ENCODE measurements at places on chromosomes 5 and 9.

DNA sequence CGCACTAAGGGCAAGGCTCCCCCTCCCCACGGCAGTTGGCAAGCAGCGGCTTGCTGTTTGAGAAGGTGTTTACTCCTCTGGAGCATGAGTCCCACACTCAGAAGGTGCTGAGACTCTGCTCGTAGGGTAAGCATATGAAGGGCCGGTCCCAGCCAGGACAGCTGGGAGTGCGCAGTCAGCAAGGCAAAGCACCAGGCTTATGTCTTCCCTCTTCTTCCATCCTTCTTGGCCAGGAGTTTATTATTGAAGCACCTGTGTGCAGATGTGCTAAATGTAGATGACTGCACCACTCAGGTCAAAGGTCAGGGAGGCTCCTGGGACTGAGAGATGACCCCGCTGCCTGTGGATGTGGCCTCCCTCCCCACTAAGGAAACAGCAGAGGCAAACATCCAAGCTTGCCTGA, 27.0 kb upstream of the CDKN2AIPNL start:
- DNase-seq: no peak

- no peak for DNase-seq
Observed at GRCh38 chr9:86500667-86501435, 146.6 kb upstream of the TUT7 start.

DNA sequence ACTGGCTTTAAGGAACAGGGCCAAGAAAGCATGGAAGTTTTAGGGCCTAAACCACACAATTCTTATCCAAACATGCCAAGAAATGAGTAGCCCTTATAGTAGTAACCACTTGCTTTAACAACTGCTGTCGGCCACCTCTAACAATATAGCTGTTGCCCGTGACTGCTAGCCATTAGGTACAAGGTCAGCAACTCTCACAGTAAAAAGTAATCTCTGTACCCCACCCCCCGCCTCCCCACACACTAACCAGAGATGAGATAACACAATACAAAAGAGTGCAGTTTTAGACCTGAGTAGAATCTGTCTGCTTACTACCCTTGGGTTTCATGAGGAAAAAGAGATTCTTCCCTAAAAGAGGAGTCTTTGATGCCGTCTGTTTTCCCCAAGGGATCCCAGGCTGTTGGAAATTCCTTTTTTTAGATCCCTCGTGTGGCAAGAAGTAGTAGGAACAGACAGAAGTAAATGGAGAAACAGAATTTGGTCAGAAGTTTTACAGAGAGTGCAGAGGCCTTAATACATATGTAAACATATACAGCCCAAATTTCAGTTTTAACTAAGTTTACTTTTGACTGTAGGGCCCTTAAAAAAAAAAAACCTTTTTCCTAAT, 94.3 kb downstream of the WDR41 start:
- no peak for DNase-seq

DNA sequence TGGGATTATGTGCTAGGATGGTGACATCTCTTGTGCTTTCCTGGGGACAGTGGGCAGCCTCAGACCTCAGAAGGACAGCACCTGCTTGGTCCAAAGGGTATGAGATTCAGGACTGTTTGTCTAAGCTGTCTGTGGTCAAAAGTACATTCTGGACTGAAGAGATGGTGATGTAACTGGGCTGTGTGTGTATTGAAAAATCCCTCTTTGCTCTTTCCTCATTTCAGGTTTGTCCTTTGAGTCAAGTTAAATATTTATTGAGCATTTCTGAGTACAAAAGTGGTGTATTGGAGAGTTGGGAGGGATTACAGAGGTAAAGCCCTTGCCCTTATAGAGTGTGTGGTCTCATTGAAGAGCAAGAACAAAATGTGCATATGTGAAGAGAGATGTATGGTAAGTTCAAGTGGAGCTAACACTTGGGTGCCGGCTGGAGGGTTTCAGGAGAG, 46.7 kb downstream of the RCL1 start:
- no peak for DNase-seq

DNA sequence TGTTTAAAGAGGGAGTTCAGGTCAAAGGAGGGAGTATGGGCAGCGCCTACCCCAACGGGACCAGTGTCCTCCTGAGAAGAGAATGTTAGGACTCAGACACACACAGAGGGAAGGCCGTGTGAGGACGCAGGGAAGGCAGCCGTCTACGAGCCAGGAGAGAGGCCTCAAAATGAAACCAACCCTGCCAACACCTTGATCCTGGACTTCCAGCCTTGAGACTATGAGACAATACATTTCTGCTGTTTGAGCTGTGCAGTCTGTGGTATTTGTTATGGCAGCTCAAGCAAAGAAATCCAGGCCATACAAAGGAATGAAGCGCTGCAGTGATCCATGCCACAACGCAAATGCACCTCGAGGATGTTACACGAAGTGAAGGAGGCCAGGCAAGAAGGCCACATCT, 97.9 kb downstream of the COL23A1 start:
- DNase-seq: no peak

DNA sequence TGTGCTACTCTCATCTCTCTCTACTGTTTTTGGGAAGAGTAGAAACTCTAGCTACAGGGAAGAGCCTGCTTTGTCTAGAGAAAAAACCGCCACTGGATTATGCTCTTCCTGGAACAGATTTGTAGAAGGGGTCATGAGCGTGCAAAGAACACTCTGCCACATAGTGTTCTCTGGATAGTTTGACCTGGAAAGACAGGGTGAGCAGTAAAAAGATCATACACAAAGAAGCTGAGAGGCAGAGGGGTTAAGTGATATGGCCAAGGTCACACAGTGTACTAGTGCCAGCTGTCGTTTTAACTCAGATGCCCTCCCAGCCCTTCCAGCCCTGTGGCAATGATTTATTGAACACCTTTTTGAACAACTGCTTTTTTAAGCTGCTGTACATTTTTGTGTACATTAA, 182.2 kb downstream of the NNT start:
- DNase-seq: no peak

DNA sequence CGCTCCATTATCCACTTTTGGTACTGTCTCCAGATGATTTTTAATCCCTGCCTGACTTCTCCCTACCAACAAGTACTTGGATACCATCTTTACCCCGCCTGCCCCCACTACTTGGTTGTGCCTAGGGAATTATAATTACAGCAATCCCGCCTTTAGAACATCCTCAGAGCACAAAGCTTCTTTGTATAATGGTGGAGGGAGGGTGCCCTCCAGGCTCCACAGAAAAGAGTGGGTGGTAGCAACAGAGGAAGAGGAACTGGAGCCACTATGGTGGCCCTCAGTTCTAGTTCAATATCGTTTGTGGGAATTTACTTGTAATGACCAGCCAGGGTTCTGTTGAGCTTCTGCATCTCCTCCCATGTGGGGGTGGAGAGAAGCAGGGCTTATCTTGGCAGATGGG, 79.0 kb upstream of the RNF38 start:
- DNase-seq: no peak

DNA sequence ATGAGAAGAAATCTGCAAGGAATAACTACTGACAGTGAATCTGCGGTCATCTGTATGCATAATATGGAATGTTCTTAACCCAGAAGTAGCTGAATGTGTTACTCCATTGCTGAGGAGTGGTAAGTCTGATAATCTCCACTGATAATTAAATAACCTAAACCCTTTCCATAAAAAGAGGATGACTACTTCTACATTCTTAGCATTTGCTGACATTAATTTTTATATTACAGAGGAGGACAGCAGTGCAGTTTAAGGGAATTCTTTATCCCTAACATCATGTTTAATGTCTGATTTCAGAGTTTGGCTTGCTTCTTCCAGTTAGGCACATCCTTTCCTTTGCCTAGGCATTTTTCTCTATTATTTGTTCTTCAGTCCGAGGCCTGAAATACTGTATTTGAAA, 52.2 kb downstream of the CDC42SE2 start:
- DNase-seq: no peak

GRCh38 chr9:221989-222776, 7.5 kb downstream of the DOCK8 start:
- no peak for DNase-seq

DNA sequence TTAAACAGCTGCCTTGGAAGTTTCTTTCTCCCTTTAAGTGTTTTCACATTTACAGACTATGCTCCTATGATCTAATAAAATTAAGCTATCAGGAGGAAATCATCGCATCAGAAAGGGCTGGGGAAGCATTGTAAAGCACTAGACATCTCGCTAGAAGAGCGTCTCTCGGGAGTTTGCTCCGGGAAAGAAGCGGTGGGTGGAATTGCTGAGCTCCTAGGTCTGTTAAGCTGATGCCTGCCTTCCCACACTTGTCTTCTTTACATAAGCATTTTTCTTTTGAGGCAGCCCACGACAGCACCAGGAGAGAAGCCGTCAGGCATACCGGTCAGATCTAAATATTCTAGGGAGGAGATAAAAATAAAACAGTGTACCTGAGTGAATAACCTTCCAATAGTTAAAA, 541.7 kb upstream of the TUSC1 start:
- no peak for DNase-seq

GRCh38 chr5:93677359-93677891, 64.0 kb downstream of the POU5F2 start:
- no peak for DNase-seq

DNA sequence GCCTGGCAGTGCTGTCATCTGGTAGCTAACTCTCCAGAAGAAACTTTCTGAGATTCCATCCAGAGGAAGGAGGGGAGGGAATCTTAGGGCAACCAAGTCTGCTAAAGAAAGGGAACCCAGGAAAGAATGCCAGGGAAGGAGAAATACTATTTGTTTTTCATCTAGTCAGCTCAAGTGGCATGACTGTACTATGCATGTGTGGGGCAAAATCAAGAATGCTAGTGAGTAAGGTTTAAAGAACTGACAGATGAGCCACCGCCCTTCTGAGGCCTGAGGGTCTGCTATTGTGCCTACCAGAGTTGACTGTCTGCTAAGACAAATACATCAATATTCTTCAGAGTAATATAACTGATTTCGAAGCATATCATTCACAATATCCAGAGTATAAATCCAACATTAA, 204.2 kb downstream of the SLC12A2 start:
- DNase-seq: no peak

- no peak for DNase-seq
Observed at GRCh38 chr9:92740446-92740961, 24.1 kb downstream of the BICD2 start.

DNA sequence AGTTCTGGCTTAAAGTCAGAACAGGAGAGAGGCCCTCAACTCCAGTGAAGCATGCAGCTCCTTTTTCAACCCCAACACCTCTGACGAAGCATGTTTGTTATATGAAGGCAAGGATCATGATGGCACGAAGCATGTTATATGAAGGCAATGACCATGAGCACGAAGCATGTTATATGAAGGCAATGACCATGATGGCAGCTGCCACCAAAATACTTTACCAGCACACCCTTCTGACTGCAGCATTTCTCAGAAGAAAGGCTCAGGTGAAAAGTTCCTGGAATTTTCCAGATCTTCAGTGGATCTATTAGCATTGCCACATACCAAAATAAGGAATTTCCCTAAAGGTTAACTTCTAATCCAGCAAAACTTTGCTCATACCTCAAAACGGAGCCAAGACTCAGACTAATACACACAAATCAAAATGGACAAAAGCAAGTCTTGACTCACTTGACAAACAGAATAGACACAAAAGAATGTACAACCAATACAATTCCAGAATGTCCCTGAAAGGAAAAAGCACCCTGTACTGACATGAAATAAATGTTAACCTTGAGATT, 217.4 kb downstream of the FANCC start:
- DNase-seq: no peak

DNA sequence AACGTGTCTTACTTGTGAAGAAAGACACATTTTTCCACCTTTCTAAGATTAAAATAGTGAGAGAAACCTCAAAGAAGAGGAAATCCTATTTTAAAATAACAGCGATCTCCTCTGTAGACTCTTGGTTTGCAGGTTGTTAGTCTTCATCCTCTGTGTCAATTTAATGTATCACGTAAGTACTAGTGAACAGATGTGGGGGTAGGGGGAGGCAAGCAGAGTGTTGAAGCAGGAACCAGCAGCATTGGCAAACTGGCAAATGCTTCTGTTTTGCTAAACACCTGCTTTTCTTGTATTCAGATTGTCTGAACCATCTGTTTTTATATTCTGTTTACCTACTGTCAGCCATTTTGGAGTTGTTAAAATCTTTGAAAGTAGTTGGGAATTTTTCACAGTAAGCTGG, 159.3 kb upstream of the TLX3 start:
- no peak for DNase-seq

DNA sequence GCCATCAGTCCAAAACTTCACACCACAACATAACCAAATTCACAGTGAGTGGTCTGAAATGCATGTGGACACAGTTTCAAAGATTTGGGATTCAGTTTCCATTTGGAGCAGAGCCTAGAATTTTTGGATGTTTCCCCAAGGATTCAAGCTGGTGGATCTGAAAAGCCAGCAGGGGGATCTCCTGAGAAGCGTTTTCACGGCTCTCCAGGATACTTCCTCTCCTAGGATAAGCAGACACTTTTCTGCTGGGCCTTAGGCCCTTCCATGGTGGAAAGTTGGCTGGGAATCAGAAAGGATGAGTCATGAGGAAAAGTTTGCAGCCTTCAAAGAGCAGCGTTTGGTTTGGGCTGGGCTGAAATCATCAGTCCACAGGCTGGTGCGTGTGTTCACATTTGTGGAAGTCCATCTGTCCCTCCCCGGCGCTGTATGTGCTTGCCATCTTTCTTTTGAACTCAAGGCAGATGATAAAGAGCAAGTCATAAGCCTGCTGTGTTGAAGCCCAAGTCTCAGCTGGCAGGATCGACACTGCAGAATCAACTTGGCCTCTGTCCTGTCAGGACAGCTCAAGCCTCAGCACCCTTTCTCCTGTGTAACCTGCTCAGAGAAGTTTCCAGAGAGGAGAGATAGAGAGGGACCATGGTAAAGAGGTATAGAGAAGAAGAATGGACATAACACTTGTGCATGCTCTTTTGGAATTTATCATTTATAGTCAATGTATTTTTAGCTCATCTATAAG, 152.6 kb upstream of the MSX2 start:
- DNase-seq: no peak

- DNase-seq: no peak
Observed at GRCh38 chr5:135079099-135079681, 45.2 kb upstream of the PITX1 start.

DNA sequence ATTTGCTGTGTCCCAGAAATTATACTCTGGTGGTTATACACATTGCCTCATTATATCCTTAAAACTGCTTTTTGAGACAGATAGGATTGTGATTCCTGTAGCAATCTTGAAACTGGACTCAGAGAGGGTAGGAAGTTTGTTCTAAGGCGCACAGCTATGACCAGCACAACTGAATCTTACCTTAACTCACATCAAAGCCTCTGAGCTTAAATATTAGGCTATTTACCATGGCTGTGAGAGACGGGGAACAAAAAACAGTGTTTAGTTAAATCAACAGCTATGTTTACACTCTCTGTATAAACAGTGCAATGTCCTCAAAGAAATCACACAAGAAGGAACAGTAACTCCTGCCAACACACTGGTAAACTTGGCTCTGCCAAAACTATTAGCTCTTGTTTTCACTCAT, 50.9 kb upstream of the TUT7 start:
- DNase-seq: no peak

GRCh38 chr5:74027732-74028338, 401.8 kb downstream of the ARHGEF28 start:
- no peak for DNase-seq

Data from OCI-LY7 (cell line).